CD4-positive, alpha-beta memory T cell (primary cell): ENCODE measurements at places on chromosomes 6 and 20. TPM values are rescaled to one million over a fixed set of nuclear protein-coding genes. Genes with fewer than 3 reads are reported as not detected.

Gene PHACTR1
- 0.44 TPM for total RNA-seq

- no peak overlapping the region for H3K27ac ChIP-seq
- no peak for DNase-seq
- H3K36me3 ChIP-seq = no peaks in the 10 kb centered on the region
- H3K27me3 ChIP-seq = no peaks in the 10 kb centered on the region
Observed at GRCh38 chr20:10270630-10271029, 52.0 kb downstream of the SNAP25 start.

DNA sequence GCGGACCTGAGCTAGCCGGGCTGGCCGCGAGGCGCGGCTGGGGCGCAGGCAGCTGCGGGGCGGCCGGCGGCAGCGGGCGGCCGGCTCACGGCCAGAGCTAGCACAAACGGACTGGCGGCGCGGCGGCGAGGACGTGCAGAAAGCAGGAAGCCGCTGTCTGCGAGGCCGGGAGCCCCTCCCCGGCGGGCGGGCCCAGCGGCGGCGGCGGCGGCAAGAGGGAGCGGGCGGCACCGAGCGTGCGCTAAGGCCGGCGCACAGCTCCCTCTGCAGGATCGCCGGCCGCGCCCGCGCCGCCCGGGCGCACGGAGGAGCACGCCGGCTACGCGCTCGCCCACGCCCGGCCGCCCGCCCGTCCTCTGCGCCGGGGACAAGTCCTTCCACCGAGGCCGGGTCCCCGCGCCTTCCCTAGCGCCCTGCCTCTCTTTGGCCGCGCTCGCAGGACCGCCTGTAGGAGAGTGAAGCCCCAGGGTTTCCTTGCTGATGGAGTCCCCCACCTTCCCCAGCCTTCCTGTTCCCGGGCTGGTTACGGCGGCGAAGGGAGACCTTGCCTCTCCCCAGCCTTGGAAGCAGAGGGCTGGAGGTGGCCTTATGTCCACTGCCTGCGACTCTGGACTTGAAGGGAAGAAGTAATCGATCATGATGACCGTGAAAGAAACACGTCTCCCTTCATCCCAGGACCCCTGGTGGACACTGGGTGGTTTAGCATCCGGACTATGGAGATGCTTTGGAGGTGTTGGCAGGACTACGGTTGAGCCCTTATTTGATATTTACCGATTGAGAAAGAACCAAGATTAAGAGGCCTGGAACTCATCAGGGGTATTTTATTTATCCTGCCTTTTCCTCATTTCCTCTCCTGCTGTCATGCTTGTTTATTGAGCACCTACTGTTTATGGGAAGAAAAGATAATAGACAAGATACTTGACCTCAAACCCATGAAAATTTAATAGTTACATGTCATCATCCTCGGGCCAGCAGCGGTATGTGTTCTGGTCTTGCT lies at the start of gene PREP:
TSS of gene PREP (minus strand) at position 144 of the 997 bp plus-strand sequence. CDS start 191 bp downstream, outside the sequence.
- H3K27me3 ChIP-seq = no peaks in the 10 kb centered on the region
- peak within 1 kb of the TSS; percentile 47 for H3K27ac ChIP-seq
- H3K36me3 ChIP-seq = no peaks in the 10 kb centered on the region
- H3K4me1 ChIP-seq = peaks cover 47% of the 10 kb centered on the region

- H3K27me3 ChIP-seq = no peaks in the 10 kb centered on the region
- no peaks in the 10 kb centered on the region for H3K4me1 ChIP-seq
- H3K27ac ChIP-seq = no peak overlapping the region
- no peak for DNase-seq
Observed at GRCh38 chr20:39986173-39986904, 702.7 kb downstream of the MAFB start.

- no peak overlapping the region for H3K4me3 ChIP-seq
- no peaks in the 10 kb centered on the region for H3K27me3 ChIP-seq
- peak overlapping the region; percentile 27 for H3K27ac ChIP-seq
Observed at GRCh38 chr6:118889163-118889562, 4.8 kb upstream of the ASF1A start.
